Uterine smooth muscle cell (primary cell): ENCODE measurements at places on chromosomes 13 and 19. TPM values are rescaled to one million over a fixed set of nuclear protein-coding genes. Genes with fewer than 3 reads are reported as not detected.

The KLK14 gene
- not detected in 2 replicates for total RNA-seq

The ZSCAN18 gene
- total RNA-seq, result 20.7 and 54.7 TPM in 2 replicates

The GGN gene
- total RNA-seq, result 0.11 and 0.62 TPM in 2 replicates

The NUDT19 gene
- total RNA-seq, result 4.9 and 5.1 TPM in 2 replicates

The ZNF284 gene
- 2.4 and 2.9 TPM in 2 replicates for total RNA-seq

The TEKTIP1 gene
- not detected in 2 replicates for total RNA-seq

The STK11 gene
- 104 and 111 TPM in 2 replicates for total RNA-seq

The C19orf33 gene
- not detected in 2 replicates for total RNA-seq

The ANGPTL4 gene
- total RNA-seq, result 1.9 and 2.4 TPM in 2 replicates

The OR7A5 gene
- not detected in 2 replicates for total RNA-seq

The LHB gene
- not detected in 2 replicates for total RNA-seq

The SPHK2 gene
- 7.4 and 8.4 TPM in 2 replicates for total RNA-seq

The C19orf81 gene
- 0.22 TPM in 1 of 2 replicates, not detected in the other for total RNA-seq

The SCGB2B2 gene
- total RNA-seq, result under 0.01 TPM in 1 of 2 replicates, not detected in the other

The HRC gene
- total RNA-seq, result not detected in 2 replicates

The ZNF836 gene
- total RNA-seq, result 4.2 and 7.9 TPM in 2 replicates

The ZNF547 gene
- total RNA-seq, result 3.2 and 4.1 TPM in 2 replicates

The BIVM gene
- total RNA-seq, result 19.8 and 20.1 TPM in 2 replicates

The REEP6 gene
- 0.44 and 1.7 TPM in 2 replicates for total RNA-seq

The ZNF304 gene
- 9.9 and 11.4 TPM in 2 replicates for total RNA-seq

The ZNF772 gene
- 17.2 and 19.6 TPM in 2 replicates for total RNA-seq

The FXYD1 gene
- 0.33 and 0.87 TPM in 2 replicates for total RNA-seq

The ZIC2 gene
- not detected in 2 replicates for total RNA-seq

The PODNL1 gene
- under 0.01 and 1.2 TPM in 2 replicates for total RNA-seq

The ZNF667 gene
- total RNA-seq, result 1.8 and 5.5 TPM in 2 replicates

The CYP2F1 gene
- not detected in 2 replicates for total RNA-seq

The IGFL1 gene
- total RNA-seq, result not detected in 2 replicates

The NCR1 gene
- not detected in 2 replicates for total RNA-seq

The PCSK4 gene
- 2.3 and 4.4 TPM in 2 replicates for total RNA-seq

The LRP3 gene
- total RNA-seq, result 22.6 and 35.2 TPM in 2 replicates

The PSG6 gene
- total RNA-seq, result 0.11 TPM in 1 of 2 replicates, not detected in the other

The RNF17 gene
- total RNA-seq, result 0.12 TPM in 1 of 2 replicates, not detected in the other

The PSG3 gene
- total RNA-seq, result not detected in 2 replicates

The DNAJB1 gene
- total RNA-seq, result 64.2 and 68.7 TPM in 2 replicates

The BRSK1 gene
- total RNA-seq, result 7.0 and 9.2 TPM in 2 replicates

The SYCN gene
- not detected in 2 replicates for total RNA-seq

The ATP8B3 gene
- 1.9 and 2.7 TPM in 2 replicates for total RNA-seq

The CLIP3 gene
- total RNA-seq, result 5.4 and 12.6 TPM in 2 replicates

The KLK15 gene
- total RNA-seq, result not detected in 2 replicates

The SIGLEC11 gene
- not detected in 2 replicates for total RNA-seq

The KIR2DL3 gene
- total RNA-seq, result not detected in 2 replicates

The KLK3 gene
- not detected in 2 replicates for total RNA-seq

The CYP4F22 gene
- total RNA-seq, result not detected in 2 replicates

The TNNI3 gene
- total RNA-seq, result not detected in 2 replicates

The LENG8 gene
- 38.1 and 46.1 TPM in 2 replicates for total RNA-seq

The MIPEP gene
- total RNA-seq, result 39.4 and 57.5 TPM in 2 replicates

The RFPL4AL1 gene
- total RNA-seq, result not detected in 2 replicates

The PCP2 gene
- not detected in 2 replicates for total RNA-seq

The MCEMP1 gene
- not detected in 2 replicates for total RNA-seq

The BSG gene
- total RNA-seq, result 241 and 309 TPM in 2 replicates

The SLITRK6 gene
- 0.22 TPM in 1 of 2 replicates, not detected in the other for total RNA-seq

The RPS19 gene
- total RNA-seq, result 689 and 1,123 TPM in 2 replicates

The CERS1 gene
- 0.89 and 1.1 TPM in 2 replicates for total RNA-seq

The ADGRE1 gene
- total RNA-seq, result not detected in 2 replicates

The TNNT1 gene
- total RNA-seq, result 4.1 and 4.5 TPM in 2 replicates
